ENCODE measurements at places on chromosomes 2 and 18.

- no peak for DNase-seq
These were observed 201.8 kb downstream of the ZFP36L2 start for GRCh38 chr2:43024515-43025011.

DNA sequence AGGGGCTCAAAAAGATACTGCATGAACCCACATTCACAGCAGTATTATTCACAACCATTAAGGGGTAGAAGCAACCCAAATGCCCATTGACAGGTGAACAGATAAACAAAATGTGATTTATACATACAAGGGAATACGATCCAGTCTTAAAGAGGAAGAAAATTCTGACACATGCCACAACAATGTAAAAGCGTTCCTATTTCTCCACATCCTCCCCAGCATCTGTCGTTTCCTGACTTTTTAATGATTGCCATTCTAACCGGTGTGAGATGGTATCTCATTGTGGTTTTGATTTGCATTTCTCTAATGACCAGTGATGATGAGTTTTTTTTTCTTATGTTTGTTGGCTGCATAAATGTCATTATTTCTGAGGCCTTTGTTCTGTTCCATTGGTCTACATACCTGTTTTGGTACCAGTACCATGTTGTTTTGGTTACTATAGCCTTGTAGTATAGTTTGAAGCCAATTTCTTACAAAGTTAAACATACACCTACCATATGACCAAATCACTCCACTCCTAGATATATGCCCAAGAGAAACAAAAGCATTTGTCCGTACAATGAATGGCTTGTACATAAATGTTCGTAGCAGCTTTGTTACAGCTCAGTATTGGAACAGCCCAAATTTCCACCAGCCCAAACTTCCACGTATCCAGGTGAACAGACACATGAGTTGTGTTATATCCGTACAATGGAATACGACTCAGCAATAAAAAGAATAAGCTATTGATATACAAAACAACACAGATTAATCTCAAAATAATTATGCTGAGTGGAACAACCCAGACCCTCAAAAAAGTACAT is 85.1 kb downstream of the TMEM131 start:
- DNase-seq = no peak

- DNase-seq = no peak
These were observed 11.2 kb upstream of the GALM start for GRCh38 chr2:38654528-38655381.

- DNase-seq = no peak
These were observed 175.9 kb downstream of the SLC4A3 start for GRCh38 chr2:219803294-219803693.

- DNase-seq = no peak
These were observed 494.6 kb upstream of the NRP2 start for GRCh38 chr2:205187731-205188130.

DNA sequence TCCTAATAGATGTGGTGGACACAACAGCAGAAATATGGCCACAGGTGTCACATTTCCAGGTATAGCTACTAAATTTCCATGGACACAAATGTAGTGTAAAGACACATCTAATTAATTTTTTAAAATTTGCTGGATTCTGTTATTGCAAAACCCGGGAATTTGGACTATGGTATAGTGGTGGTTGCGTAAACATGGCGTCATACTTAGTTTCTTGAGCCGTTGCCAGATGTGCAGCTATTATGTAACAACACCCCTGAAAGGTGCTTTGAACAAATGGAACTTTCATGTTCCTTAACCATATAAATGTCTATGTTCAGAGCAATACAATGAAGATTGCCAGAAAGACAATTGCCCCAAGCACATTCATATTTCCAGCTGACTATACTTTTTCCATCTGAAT is 85.9 kb downstream of the HRH4 start:
- DNase-seq = no peak

- no peak for DNase-seq
These were observed 965 bp downstream of the SIX3 start for GRCh38 chr2:44942304-44943030.

GRCh38 chr18:27599202-27599829 is 414.2 kb upstream of the CHST9 start:
- no peak for DNase-seq

- no peak for DNase-seq
These were observed 61.2 kb downstream of the RALBP1 start for GRCh38 chr18:9536354-9537152.

DNA sequence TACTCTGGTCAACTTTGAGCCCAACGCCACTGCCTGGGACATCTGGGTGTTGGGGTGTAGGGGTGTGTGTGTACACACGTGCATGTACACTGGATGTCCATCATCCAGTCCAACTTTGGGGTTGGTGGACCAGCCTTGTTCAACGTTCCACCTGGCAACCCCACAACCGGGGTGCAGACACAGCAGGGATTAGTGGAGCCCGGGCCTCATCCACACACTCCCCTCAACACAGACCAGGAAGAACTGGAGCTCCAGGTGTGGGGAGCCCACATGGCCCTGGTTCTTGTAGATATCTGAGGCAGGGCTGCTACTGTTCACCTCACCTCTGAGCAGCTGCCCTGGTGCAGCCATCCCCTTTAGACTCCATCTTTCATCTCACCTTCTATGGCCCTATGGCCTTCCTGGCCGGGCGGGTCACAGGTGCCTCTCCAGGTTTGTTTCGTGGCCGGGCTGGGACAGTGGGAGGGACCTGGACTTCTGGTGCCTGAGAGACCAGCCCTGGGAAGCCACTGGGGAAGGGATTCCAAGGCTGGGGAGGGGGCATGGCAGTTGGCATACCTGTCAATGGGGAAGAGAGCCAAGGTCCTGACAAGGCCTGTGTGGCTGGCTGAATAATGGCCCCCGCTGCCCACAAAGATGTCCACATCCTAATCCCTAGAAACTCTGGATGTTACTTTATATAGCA is 7.5 kb downstream of the NEU2 start:
- no peak for DNase-seq

GRCh38 chr2:240905176-240905781 is 857 bp upstream of the CROCC2 start:
- DNase-seq = no peak

DNA sequence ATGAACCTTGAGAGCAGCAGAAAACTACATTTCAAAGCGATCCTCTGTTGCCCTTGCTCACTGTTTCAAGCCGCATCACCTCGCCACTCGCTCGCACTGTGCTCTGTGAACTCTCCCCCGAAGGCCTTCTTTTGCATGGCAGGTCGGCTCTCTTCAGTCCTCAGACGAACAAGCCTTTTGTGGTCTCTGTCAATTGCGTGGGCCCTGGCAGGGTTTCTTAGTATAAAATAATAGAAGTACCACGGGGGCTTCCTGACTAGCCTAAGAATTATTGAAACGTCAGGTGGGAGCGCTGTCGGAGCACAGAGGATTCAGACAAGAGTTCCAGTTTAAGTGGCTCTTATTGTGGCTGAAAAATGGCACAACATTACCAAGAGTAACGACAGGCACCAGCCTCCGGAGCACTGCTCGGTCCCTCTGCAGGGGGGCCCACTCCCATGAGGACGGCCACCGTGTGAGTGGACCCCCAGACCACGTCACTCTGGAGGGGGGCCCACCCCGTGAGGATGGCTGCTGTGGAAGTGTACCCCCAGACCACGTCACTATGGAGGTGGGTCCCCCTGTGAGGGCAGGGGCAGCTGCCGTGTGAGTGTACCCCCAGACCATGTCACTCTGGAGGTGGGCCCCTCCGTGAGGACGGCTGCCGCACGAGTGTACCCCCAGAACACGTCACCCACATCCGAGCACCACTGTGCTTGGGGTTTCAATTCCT is 237.7 kb downstream of the HDAC4 start:
- no peak for DNase-seq

DNA sequence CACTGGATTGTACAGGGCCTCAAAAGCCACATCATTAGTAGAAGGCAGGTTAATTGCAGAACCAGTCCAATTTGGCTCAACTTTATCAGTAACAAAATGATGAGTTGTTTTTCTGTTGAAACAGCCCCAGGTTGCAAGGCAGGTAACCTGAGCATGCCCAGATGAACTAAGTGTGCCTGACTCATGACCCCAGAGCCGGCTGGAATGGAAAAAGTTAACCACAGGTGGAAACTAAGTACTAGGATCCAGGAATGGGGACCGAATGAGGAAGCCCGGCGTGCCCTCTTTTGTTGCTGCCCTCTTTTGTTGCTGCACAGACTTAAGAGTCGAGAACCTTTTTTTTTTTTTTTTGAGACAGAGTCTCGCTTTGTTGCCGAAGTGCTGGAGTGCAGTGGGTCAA is 79.5 kb upstream of the YWHAQ start:
- no peak for DNase-seq

- DNase-seq = no peak
These were observed 24.1 kb downstream of the POLE4 start for GRCh38 chr2:74982577-74982976.

- DNase-seq = no peak
These were observed 681.3 kb downstream of the ADCYAP1 start for GRCh38 chr18:1585881-1586488.

GRCh38 chr2:54952425-54952824 is 97.8 kb downstream of the RTN4 start:
- no peak for DNase-seq

DNA sequence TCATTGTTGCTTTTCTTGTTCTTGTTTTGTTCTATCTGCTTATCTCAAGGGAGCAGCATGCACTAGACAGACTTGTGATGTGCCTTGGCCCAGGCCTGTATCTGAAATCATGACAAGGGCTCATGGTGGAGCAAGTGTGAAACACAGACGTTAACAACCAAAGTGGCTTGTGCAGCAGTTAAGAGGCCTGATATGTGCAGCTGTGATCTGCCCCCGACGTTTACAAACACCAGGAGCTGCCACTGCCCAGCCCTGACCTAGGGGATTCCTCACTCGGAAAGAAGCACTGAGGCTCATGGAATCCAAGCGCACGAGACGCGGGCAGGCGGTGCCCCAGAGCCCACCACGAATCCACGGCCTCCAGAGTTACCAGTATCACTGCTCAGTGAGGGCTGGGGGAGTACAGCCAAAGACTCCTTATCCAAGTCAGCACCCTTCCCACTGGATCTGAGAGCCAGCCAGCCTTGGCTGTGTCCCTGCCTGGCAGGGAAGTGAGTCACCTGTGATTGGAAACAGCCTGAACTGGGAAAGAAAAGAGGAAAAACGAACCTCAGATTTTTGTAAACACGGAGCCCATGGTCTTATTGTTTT is 62.3 kb upstream of the SNTG2 start:
- no peak for DNase-seq

GRCh38 chr2:216015722-216016464 is 2.5 kb upstream of the MREG start:
- no peak for DNase-seq

GRCh38 chr18:64037812-64038414 is 68.0 kb downstream of the SERPINB8 start:
- peak; percentile 28 for DNase-seq

GRCh38 chr2:3784731-3785130 is 81.4 kb downstream of the DCDC2C start:
- DNase-seq = no peak

DNA sequence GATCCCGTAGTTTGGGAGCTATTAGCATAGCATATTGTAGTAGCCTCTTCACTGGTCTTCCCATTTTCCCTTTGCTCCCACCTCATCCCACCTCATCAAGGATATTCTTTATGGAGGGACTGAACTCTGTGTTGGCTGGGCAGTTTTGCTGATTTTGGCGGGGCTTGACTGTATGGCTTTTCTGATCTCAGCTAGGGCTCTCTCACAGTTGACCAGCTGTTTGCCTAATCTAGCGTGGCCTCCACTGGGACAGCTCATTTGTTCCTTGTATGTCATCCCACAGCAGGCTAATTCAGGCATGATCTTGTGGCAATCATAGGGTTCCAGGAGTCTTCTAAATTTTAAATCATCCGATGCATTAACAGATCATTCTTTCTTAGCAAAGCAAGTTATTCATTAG is 30.2 kb upstream of the MTX2 start:
- no peak for DNase-seq

DNA sequence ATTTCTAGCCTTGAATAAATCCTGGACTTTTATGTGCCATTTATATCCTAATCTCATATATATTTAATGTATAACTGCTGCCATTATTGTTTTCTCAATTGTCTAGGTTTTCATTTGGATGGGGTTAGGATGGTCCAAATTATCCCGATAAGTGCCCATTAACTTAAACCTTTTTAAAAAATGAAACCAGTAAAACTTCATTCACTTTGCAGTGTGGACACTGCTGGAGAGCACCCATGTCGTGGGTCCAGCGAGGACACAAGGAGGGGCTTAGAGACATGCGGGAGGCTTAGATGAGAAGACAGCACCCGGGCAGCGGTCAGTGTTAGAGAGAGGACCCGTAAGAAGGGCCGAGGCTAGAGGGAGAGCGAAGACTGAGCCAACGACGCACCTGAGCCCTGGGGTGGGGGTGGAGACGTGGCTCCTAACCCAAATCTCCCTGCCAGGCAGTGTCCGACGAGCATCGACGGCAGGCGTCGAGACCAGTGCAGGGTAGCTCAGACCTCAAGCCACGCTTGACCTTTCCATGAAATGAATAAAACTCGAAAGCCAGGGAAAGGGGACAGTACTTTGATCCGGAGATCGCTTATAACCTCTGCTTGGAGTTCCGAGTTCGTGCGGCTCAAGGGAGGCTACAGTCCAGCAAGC is 9.0 kb upstream of the EN1 start:
- DNase-seq = no peak

GRCh38 chr2:221676566-221677172 is 104.6 kb upstream of the EPHA4 start:
- no peak for DNase-seq

DNA sequence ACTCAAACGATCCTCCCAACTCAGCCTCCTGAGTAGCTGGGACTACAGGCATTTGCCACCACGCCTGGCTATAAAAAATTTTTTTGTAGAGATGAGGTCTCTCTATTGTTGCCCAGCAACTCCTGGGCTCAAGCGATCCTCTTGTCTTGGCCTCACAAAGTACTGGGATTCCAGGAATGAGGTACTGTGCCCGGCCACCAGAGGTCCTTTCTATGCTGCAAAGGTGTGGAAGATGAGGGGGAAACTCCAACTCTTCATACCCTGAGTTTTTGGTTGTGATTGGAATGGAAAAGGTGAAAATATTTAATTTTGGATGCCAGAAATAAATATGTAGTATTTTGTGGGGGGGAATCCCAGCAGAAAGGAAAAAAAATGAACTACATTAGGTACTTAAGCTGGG is 36.0 kb downstream of the MRPL33 start:
- DNase-seq = no peak

Data from GM18507 (cell line).